ENCODE measurements at places on chromosomes 16 and 17.
A peak's percentile ranks its signal among the peaks of the same experiment; 100 is the strongest.

DNA sequence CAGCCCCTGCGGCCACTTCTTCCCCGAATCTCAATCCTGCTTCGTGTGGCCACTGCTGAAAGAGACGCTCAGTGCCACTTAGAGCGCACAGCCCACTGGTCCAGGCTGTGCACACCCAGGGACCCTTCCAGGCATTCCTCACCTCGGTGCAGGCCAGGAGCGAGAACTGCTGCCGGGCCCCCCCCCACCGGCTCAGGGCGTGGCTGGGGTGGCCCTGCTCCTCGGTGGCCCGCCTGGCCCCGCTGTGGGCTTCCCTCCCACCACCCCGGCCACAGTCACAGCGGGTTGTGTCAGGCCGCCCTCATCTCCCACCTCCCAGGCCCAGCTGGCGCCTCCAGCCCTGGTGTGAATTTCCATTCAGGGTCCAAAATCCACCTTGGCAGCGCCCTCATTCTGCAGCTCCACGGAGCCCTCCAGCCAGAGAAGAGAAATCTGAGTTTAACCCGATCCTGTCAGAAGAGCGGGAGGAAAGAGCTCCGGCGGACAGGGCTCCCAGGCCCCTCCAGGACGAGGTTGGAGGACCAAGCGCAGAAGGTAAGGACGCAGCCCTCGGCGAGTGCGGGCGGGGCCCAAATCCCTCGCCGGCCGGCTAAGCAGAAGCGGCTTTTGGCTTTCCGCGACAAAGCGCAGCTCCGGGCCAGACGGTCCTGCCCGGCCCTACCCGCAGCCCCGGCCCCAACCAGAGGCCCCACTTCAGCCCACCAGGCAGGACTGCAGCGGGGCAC is 12.0 kb downstream of the TBC1D16 start:
- no peak for DNase-seq

DNA sequence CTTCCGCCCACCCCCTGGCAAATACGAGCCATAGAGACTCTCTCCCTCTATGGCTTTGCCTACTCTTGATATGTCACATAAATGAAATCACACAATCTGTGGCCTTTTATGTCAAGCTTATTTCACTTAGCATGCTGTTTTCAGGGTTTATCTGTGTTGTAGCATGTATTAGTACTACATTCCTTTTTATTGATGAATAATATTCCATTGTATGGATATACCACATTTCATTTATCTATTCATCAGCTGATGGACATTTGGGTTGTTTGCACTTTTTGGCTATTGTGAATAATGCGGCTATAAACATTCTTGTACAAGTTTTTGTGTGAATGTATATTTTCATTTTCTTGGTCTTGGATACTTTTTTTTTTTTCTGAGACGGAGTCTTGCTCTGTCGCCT is 37.0 kb upstream of the DHX8 start:
- DNase-seq, result no peak

DNA sequence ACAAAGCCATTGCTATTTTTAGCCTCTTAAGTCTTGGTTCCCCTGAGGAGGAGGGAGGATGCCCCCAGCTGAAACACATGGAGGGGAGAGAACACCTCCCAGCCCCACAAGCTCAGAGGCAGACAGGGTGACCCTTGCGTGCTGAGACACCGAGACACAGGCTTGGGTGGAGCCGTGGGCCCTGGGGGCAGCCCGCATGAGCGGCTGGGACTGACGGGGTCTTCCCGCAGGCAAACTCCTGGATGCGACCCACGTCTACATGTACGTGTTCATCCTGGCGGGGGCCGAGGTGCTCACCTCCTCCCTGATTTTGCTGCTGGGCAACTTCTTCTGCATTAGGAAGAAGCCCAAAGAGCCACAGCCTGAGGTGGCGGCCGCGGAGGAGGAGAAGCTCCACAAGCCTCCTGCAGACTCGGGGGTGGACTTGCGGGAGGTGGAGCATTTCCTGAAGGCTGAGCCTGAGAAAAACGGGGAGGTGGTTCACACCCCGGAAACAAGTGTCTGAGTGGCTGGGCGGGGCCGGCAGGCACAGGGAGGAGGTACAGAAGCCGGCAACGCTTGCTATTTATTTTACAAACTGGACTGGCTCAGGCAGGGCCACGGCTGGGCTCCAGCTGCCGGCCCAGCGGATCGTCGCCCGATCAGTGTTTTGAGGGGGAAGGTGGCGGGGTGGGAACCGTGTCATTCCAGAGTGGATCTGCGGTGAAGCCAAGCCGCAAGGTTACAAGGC is 9.8 kb downstream of the SLC16A3 start:
- peak; percentile 83 for DNase-seq

DNA sequence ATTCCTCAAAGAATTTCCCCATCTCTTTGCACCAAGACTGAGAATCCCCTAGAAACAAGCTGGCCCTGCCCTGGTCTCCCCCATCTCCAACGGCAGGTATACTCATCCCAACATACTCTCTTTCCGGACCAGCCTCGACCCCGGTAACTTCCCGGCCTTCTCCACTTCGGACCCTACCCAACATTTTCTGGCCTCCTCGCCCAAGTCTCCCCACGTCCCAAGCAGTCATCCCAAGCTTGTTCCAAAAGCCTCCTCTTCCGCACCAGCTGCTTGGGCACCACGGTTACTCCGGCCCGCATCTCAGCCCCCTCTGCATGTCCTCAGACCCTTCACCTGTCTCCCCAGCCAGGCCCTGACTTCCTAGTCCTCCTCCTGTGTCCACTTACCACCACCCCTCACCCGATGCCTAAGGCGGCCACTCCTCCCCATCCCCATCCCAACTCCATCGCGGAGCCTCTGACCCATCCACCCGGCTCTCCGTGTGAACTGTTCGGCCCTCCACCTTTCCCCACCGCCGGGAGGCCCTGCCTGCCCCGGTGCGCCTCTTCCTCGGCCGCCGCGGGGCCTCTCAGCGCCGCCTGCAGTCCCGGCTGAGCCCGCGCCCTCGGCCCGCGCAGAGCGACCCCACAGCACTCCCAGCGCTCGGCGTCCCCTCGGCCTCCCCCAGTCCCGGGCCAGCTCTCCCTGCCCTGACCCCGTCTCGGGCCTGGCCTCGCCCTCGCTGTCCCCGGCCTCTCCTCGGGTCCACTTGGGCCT is 994 bp downstream of the PITPNA start:
- peak; percentile 27 for DNase-seq

GRCh38 chr16:74111456-74111982 is 185.1 kb upstream of the PSMD7 start:
- no peak for DNase-seq

- DNase-seq, result peak; percentile 78
Measured at GRCh38 chr16:57530104-57530521, 6.3 kb downstream of the CCDC102A start.

DNA sequence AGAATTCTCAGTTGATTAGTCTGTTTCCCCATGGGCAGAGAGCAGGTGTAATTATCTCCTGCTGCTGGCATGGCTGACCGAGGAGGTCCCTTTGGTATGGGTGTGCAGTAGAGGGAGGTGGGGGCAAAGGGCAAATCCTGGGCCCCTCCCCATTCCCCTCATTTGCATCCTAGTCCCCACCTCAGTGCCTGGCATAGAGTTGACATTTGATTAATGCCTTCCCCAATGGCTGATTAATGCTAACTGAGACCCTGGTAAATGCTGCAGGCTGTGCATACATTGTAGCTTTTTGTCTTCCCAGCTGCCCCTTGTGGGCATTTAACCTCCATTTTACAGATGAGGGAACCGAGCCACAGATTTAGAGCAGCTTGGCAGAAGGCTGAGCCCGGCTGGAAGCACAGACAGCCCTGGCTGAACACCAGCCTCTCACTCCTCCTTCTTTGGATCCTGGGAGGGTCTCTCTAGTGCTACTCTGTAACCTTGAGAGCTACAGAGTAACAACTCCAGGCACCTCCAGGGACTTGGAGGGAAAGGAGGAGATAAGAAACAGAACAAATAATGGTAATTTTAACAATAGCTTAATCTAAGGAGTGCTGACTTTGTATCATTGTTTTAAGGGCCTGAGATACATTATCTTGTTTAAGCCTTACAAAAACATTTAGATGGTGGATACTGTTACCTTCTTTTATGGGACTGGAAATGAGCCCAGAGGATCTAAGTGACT is 5.1 kb downstream of the PLCG2 start:
- no peak for DNase-seq

DNA sequence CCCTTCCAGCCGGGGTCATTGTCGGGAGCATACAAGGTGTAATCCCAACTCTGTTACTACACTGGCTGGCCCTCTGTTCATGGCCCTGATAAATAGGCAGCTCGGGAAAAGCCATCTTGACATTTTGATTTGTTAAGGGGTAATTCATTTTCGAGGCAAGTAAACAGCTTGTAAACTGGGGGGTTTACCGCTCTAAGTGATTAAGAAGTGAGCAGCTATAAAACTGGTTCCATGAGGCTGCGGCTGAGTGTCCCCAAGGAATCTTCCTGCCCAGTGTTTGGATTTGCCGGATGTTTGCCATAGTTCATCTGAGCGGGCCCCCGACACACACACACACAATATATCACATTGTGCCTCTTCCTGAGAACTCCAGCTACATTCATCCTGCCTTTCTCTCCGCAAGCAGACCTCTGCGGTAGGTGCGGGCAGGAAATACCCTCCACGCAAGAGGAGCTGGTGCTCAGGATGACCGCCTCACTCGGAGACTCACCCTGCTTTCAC is 92.2 kb downstream of the SOCS1 start:
- no peak for DNase-seq

DNA sequence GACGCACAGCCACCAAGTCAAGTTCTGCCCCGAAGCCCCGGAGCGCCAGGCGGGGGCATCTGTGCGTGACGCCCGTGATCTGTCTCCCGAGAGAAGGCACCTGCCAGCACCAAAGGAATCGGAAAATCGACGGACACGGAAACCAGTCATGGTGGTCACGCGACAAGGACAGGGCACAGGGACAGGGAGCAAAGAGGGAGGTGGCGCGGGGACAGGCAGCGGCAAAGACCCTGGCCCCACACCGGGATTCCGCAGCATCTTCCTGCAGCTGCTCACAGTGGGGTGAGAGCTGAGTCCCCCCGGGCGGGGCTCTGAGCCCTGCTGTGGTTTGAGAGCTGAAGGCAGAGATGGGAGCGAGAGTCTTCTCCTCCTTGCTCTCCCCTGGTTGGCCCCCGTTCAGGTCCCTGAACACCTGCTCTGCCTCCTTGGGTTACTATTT is 56.4 kb downstream of the ABR start:
- no peak for DNase-seq

GRCh38 chr17:13200671-13201070 is 182.8 kb upstream of the ELAC2 start:
- DNase-seq, result no peak

All from CD4-positive, alpha-beta T cell treated with Interleukin-10 for 1 hour (primary cell).